IPS-NIHi11 (cell line): ENCODE measurements at places on chromosomes 5 and 9.
A peak's percentile ranks its signal among the peaks of the same experiment; 100 is the strongest.

DNA sequence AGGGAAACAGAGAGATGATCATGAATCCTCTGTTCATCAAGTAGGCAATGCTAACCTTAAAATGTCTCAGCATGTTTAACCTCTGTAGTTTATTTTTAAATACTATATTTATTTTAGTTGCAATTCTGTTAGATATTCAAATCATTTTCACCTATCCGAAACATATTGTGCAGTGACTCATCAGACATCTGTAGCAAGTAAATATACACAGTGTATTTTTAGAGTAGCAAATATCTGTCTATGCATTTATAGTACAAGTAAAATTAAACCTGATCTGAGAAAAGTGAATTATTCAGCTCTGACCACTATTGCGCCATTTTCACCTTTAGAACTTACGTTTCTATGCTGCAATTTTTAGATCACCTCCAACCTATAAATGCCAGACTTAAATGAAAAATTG, 24.3 kb upstream of the TUSC1 start:
- no peak for DNase-seq

DNA sequence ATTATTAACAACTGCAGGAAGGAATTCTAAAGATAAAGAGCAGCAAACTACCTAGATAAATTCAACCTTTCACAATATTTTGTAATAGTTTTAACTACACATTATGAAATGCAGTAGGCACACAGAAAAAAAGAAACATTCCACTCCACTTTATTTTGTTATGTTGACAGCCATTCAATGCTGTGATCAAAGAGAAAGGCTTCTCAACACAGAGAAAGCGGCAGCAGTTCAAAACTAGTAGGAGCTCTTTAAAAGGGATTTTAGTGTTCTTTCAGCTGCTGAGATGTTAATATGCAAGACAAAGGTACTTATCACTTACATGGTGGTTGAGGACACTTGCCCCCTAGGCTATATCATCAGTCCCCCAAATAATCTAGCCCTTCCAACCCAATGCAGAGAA, 11.6 kb downstream of the CEMIP2 start:
- DNase-seq: peak; percentile 26

- DNase-seq: no peak
Measured at GRCh38 chr9:83410701-83411100, 127.5 kb downstream of the FRMD3 start.

DNA sequence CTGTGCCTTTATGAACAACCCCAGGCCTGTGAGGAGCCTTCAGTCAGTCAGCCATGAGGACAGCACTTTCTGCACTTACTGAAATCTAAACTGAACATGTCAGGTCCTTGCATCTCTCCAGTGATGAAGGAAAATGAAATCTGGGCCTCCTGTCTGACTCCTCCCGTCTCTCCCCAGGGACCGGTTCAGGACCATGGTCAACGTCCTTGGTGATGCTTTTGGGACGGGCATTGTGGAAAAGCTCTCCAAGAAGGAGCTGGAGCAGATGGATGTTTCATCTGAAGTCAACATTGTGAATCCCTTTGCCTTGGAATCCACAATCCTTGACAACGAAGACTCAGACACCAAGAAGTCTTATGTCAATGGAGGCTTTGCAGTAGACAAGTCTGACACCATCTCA, 77.0 kb upstream of the PLPP6 start:
- peak; percentile 41 for DNase-seq

- no peak for DNase-seq
Measured at GRCh38 chr9:98896632-98897031, 47.1 kb upstream of the COL15A1 start.

DNA sequence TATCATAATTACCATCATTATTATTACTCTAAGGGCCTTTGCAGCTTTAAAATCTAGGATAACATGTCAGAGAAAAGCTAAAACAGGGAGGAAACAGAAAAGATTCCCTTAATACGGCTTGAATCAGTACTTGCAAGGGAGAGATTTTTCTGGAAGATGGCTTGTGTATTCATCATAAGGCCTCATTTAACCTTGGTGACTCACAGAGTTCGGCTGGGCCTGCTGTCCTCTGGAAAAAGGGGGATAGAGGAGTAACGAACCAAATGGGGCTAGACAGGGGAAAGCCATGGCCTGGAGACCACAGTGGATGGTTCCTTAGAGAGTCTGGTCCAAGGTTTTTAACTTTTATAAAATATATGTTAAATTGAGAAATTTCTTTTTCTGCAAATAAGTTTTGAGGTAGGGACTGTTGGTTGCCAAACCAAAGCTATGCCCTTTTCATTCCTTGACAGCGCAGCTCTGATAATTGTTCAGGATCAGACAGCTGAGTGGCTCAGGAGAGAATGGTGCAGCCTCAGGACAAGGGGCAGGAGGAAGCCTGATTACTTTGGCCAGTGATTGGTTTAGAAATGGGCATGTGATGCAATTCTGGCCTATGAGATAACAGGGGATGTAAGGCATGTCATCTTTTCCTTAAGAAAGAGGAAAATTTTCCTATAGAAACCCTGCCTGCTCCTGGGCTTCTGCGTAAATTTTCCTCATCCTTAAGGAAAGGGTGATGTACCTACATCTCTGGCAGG, 25.6 kb upstream of the GSN start:
- DNase-seq: no peak

DNA sequence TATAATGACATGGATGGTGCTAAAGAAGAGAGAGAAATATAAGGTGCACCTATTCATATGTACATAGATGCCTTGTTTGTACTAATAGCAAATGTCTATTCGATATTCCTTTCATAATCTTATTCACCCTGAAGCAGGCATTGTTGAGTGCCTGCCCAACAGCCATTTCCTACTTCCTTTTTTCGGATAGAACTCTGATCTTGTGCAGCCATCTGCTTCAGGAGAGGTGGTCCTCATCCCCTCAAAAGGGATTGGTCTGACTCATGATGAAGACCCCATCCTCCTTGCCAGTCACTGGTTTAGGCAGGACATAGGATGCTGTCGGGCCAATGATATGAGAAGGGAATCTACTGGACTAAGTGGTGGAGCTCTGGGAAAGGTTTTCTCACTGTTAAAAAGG, 8.4 kb upstream of the RANBP3L start:
- DNase-seq: no peak

GRCh38 chr5:55392669-55393068, 84.9 kb downstream of the MTREX start:
- DNase-seq: no peak

DNA sequence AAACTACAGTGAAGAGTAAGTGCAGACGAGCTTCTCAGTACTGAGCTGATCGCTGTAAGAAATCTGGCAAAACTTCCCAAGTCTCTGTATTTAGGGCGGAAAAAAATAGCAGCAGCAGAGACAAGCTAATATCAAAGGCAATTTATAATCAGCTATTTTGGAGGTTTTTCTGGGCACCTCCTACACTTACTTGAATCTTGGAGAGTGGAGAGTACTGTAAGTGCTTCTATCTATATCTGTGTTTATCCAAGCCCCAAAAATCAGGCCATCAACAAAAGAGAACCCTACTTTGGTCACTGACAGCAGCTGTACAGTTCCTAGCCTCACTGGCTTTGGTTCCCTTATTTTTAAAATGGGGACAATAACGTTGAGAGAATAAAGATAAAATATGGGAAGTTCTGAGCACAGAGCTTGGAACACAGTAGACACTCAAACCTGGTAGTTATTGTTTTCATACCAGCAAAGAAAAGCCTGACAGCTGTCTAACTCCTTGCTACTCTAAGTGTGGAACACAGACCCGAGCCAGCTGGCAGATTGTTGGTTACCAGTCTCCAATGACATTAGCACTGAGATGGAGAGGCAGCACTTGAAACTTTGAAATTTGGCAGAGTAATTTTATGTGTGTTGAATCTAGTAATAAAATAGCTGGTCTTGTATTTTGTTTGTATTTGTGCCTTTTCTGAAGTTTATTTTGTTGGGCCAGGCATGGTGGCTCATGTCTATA, 96.0 kb upstream of the SLC28A3 start:
- DNase-seq: no peak

DNA sequence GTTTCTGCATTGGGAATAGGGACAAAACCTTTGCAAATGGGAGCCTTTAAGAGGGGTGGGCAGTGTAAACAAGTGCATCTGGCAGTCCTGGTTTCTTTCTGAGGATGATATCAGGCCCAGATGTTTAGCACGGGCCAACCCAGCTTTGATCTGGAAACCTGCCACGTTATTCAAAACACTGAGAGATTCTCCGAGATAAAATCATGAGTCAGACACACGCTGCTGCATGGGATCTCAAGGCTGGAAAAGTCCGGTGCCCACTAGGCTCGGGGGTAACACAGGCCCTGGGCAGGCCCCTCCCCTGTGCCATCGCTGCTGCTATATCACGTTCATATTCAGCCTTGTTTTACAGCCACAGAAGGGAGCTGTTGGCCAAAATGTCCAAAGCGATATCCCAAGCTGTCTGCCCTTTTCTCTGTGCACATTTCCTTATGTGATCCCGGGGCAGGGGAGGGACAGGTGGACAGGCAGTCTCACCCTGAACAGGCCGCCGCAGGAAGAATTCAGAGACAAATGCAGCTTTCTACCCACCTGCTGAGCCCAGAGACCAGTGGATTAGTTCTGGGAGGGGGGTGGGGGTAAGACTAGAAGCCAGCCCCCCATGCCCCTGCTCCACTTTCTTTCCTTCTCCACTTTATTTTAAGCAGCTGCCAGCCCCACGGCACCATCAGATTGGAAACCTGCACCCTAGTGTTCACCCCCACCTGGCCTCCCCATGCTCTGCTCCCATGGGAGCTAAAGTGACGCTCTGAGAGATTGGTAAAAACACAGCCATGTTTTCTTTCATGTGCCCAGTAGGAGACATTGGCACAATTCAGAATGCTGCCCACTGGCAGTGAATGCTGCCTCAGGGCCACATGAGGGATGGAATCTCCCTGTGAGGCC, 63.1 kb downstream of the TMOD1 start:
- no peak for DNase-seq

DNA sequence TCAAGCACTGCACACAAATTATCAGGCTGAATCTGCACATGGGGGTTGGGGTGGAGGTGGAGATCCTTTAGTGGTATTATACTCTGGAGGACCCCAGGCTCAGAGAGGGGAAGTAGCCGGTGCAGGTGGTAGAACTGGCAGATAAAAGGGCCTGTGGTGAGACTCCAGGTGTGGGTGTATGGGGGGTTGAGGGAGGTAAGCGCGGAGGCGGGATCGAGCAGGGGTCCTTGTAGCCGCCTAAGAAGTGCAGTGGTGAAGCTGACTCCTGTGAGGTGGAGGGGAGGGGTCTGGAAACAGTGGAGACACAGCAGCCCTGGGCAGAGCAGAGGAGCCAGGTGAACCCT, 841 bp downstream of the ACSL6 start:
- peak; percentile 43 for DNase-seq

- no peak for DNase-seq
Measured at GRCh38 chr5:159536646-159537045, 206.4 kb upstream of the IL12B start.

GRCh38 chr5:88368201-88368600, 99.6 kb upstream of the TMEM161B start:
- DNase-seq: no peak

DNA sequence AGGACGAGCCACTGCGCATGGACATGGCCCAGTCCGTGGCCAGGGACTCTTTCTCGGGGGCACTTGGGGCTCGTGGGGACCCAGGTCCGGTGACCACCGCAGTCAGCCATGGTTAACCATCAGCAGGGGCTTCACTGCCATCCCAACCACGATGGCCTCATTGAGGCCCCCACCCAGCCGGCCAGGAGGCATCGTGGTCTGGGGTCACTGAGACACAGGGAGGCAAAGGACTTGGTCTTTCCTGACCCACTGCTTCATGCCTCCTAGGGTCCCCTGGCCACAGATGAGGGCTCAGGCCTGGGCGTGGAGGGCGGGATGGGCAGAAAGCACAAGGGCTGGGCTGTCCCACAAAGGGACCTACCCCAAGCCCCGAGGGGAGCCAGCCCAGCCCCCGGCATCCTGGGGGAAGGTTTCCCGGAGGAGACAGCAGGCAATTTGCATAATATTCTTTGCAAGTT, 6.6 kb downstream of the NACC2 start:
- DNase-seq: peak; percentile 11

DNA sequence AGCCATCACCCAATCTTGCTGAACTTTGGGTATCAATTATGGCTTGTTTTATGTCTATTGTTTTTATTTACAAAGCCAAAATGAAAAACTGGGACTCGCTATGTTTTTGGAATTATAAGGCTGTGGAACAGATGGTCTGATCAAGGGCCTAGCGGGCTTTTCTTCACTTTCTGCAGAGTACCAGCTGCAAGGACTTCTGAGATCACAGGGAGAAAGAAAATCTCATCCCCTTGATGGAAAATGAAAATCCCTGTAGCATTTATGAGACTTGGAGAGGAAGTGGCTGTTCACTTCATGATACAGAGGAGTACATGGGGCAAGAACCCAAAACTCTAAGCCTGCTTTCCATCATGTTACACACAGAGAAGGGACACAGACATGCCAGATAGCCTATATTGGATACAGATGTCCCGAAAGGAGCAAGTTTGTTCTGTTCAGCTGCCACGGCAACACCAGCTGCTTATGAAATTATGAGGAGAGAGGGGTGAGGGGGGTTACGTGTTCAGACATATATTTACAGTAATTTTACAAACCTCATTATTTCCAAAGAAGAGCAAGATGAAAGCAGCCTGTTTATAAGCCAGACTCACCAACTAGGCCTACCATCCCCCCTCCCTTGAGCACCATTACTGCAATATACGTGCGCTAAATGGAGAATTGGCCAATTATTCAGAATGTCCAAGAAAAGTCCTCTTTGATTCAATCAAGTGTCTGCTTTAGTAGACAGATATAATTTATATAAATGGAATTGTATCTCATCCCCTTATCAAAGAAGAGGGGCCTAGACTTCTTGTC, 220.0 kb downstream of the MARCHF11 start:
- DNase-seq: no peak

GRCh38 chr5:130104895-130105688, 200.8 kb downstream of the CHSY3 start:
- no peak for DNase-seq

DNA sequence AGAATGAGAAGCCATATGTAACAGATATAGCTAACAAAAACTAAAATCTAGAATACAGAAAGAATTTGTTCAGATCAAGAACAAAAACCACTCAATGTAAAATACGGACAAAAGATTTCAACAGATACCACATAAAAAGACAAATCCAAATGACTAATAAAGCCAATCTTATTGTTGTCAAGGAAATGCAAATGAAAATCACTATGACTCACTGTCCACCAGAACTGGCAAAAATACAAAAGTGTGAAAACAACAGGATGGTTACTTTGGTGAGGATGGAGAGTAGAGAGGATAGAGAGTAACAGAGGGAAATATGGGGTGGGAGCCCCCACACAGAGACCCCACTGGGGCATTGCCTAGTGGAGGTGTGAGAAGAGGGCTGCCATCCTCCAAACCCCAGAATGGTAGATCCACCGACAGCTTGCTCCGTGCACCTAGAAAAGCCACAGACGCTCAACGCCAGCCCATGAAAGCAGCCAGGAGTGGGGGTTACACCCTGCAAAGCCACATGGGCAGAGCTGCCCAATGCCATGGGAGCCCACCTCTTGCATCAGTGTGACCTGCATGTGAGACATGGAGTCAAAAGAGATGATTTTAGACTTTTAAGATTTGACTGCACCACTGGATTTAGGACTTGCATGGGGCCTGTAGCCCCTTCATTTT, 15.2 kb upstream of the RHOBTB3 start:
- DNase-seq: no peak

GRCh38 chr5:173325091-173325698, 3.0 kb downstream of the STC2 start:
- no peak for DNase-seq
